ENCODE measurements at places on chromosomes 7 and 10.
A peak's percentile ranks its signal among the peaks of the same experiment; 100 is the strongest.

DNA sequence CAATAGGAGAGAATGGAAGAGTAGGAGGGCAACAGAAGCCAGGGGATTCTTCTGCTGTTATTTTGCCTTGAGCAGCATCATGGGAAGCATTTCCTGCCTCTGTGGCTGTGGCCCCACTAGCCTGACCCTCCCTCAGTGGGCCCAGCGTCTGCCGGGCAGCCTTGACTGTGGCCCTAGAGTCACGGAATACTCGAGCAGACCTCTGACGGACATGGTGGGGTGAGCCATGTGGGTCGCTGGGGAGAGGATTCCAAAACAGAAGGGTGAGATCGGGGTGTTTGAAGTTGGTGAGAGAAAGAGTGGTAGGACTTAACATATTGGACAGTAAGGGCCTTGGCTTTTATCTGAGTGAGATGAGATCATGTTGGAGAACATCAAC, 8.3 kb upstream of the PRKAG2 start:
- DNase-seq, result no peak

GRCh38 chr10:89679986-89680385, 21.4 kb upstream of the KIF20B start:
- DNase-seq, result no peak

DNA sequence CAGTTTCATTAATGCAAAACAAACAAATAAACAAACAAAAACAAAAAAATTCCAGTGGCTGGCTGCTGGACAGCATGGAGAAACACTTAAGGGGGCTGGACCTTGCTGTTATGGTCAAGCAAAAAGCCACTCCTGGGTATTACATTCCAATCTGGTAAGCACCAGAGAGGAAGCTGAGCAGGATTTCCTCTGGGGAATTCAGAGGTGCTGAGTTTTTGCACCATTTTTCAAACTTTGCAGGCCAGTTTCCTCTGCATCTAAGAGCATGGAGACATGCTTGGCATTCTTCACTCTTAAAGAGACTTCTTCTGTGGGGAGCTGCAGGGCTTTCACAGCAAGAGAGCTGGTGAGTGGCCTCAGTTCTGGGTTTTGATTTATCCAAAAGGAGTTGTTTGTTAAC, 84.5 kb downstream of the FZD1 start:
- DNase-seq, result no peak

- no peak for DNase-seq
These were observed 98.4 kb upstream of the CCNY start for GRCh38 chr10:35237766-35238512.

- DNase-seq, result no peak
These were observed 115.8 kb downstream of the SEMA3D start for GRCh38 chr7:85070967-85071628.

GRCh38 chr7:104963991-104964385, 50.0 kb upstream of the KMT2E start:
- DNase-seq, result no peak

DNA sequence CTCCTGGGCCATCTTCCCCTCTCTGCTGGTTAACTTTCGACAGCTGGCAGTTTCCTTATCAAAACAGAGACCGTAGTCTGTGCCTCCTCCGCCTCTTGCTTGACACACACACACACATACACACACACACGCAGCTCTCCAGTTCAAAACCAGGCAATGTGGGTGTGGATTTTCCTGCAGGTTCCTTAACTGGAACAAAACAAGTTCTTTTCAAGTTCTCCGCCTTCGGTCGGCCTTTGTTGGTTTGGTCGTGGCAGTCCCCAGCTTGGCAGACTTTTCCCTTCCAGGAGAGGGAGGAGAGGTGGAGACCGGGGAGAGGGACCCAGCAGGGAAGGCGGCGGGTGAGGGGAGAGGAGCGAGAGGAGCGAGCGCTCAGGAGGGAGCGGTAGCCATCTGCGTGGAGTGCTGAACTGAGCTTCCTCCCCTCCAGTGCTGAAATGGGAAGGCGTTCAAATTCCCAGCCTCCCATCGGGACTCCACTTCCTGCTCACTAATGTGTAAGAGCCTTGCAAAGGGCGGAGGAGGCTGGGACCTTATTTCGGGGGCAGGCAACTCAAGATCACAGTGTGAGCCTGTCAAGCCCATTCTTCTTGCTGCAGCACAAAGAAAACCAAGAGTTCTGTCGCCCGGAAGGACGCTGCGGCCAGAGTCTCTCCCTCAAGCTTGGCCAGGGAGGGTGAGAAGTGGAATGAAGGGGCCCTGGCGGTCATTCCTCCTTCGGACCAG, 120.6 kb downstream of the PRPF18 start:
- peak; percentile 84 for DNase-seq

DNA sequence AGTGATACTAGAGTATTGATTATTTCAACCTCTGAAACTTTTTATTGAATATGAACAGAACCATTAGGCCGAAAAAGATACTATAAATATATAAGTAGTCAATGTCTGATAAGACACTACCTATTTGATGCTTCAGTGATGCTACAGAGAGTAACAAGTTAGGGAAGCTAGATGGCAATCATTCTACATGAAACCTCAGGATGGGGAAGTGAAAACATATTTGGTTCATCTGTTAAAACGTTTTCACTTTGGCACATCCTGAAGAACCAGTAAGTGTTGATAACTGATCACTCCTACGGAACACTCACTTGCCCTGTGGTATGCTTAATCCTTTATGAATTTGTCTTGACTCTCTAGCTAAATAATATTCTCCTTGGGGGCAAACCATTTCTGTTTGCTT, 1064.9 kb downstream of the NXPH1 start:
- no peak for DNase-seq

DNA sequence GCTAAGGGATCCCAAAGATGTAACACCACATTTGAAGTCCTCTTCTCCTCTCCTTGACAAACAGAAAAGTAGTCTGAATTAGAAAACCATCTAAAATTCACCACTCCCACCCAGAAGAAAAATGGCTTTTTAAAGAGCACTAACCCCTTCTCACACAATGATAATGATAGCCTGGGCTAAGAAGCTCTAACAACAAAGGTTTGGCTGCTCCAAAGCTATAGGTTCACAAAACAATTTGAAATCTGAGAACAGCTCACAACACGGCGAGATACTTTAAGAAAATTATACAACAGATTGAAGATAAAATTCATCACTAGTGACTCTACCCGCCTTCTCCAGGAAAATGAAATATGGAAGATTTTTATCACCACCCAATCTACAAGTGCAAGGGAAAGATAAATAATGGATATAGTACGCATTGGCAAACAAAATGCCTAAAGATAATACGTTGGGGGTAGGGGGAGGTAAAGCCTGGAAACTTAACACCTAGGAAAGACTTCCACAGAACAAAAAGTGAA, 7.4 kb downstream of the ITGB1 start:
- no peak for DNase-seq

DNA sequence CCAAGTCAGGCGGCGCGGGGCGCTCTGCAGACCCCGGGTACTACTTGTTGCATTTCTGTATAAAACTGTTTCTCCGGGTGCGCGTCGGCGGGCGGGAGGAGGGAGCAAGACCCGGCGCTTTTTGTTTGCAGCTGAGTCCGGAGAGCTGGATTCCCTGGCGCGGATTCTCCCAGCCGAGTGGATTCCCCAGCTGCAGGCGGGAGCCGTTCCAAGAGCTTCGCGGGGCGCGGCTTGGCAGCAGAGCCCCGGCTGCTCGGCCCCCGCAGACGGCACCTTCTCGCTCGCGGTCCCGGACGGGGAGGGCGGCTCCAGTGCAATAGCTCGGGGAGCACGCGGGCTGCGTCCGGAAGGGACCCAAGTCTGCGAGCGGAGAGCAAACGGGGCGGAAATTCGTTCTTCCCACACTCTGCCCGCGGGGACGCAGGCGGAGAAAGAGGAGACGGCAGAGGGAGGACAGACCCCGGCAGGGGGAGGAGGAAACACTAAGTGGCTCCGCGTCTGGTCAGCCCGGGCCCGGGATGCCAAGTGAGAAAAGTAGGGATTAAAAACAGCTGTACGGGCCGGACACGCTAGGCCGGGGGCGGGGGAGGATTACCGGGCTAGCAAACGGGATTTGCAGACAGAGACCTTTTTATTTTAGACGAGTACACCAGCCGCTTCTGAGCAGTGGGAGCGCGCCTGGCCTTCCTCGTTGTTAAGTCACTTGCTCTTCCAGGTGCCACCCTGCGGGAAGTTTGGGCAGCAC, at the start of gene TRIL:
TSS of gene TRIL (minus strand) at position 96 of the 745 bp plus-strand sequence. CDS start 284 bp downstream, outside the sequence.
- DNase-seq, result peak; percentile 88

DNA sequence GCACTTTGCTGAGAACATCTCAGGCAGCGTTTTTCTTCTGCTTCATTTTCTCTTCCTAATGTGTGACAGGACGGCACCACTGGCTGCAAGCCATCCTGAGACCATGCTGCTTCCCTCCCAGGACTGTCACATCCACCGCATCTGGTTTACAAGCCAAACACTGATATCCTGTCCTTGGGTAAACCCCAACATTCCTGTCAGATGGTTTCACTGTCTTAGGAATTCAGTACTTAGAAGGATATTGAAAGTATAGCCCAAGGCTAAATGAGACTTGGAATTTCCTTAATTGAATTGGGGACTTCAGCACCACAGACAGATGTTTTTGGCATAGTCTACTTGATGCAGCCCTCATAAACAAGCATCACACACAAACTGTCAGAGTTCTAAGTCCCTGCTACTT, 74.2 kb upstream of the PLXNA4 start:
- DNase-seq, result no peak

- no peak for DNase-seq
These were observed 119.6 kb downstream of the LRRTM3 start for GRCh38 chr10:67045404-67045803.

- DNase-seq, result peak; percentile 13
These were observed 252.9 kb downstream of the MAD1L1 start for GRCh38 chr7:1979591-1980560.

DNA sequence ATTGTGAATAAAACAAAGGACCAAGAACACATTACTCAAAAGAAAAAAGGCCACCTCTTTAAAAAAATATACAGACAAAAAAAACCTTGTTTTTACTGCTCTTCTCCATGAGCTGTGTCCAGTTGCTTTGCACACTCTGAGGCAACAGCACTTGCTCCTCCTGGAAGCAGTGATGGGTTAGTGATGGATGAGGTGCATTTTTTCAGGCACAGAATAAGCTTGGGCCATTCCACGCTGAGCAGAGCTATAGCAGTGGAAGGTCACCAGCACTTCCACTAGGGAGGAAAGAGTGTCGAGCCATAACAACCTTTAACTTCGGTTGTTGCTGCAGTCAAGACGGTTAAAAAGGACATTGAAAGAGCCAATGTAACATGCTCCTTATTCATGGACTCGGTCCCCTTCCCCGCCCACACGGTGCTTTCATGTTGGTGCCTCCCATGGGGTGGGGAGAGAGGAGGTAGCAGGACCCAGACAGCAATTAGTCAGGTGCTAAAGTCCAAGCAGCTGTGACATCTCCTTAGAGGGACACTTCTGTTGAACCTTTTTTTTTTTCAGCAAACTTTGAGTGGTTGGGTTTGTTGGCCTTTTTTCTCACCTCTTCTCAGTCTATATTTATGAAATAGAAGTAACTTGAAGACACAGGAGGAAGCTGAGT, 136.5 kb upstream of the ADARB2 start:
- no peak for DNase-seq

GRCh38 chr7:80330434-80330833, 181.4 kb downstream of the GNAT3 start:
- no peak for DNase-seq

GRCh38 chr10:117259279-117259678, 18.4 kb downstream of the SLC18A2 start:
- no peak for DNase-seq

- DNase-seq, result no peak
These were observed 35.3 kb upstream of the IFRD1 start for GRCh38 chr7:112414855-112415490.

DNA sequence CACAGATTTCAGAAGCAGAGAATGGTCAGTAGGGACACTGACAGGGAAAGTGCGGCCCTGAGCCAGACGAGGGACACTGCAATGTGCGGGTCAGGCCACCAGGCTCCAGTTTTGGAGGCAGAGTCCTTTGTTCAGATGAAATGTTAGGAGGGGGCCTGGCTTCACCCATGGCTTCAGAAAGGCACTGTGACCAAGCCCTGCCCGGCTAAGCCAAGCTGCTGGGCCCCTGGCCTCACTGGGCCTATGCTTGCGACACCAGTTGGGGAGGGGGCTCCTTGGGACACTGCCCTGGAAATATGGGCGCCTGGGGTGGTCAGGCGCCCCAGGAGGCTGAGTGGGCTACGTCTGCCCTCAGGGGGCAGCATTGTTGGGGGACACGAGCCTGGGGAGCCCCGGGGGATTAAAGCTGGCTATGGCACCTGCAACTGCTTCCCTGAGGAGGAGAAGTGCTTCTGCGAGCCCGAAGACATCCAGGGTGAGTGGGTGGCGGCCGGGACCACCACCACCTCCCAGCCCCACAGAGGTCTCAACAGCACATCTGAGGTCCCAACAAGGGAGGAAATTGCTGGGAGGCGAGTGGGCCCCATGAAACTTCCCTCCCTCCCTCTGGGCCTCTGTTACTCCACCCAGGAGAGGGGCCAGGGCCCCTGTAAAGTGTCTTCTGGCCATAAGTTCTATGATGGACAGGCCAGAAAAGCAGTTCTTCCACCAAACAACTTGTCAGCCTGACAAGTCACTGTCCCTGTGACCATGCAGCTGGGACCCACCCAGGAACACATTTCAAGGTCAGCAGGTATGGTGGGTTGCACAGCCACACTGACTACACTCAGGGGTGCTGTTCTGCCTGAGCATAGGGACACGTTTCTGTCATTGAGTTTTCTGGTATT, 24.8 kb upstream of the CSGALNACT2 start:
- DNase-seq, result no peak

DNA sequence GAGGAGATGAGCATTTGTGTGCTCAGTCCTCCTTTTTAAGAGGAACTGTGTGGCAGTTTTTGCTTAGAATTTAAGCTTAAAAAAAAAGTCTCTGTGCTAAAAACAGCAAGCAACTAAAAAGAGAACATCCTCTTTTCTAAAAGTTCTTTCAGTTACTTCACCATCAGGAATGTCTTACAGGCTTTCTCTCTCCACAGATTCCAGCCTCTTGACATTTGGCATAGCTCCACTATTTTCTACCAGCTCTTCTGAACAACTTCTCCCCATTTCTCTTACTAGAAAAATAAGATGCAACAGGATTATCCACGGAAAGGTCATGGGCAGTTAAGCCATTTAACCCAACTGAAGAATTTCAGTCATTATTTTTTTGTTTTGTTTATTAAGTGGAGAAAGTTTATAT, 13.2 kb downstream of the PCLO start:
- no peak for DNase-seq

DNA sequence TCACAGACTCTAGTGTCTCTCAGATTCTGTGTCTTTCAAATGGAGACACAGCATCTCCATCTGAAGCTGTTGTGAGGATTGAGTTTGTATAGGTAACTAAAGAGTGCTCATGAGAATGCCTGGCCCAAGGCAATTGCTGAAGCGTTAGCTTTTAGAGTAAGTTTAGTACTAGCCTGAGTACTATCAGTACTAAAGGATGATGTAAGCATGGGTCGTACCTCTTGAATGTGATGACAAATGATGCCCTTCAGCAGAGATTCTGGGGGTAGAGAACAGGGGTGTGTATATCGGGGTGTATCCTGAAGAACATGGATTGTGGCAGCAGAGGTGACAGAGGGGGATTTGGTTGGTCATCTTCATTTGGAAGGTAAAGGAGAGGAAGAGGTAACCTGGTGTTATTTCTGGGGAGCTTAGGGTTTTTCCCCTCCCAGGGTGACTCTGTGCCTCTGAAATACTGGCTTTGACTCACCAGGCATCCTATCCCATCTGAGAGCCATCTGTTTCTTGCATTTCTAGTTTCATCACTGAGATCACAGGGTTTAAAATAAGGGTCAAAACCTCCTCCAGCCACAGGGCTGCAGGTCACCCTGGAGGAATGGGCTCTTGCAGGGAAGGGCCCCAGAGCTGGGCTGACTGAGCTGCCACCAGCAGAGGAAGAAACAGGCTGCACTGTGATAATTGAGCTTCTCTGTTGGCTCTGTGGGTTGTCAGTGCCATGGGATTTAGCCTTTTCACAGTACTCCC, 756.0 kb downstream of the KCNMA1 start:
- no peak for DNase-seq

GRCh38 chr7:7761340-7761973, 43.0 kb upstream of the RPA3 start:
- no peak for DNase-seq
